ENCODE measurements at places on chromosomes 12 and 14.

DNA sequence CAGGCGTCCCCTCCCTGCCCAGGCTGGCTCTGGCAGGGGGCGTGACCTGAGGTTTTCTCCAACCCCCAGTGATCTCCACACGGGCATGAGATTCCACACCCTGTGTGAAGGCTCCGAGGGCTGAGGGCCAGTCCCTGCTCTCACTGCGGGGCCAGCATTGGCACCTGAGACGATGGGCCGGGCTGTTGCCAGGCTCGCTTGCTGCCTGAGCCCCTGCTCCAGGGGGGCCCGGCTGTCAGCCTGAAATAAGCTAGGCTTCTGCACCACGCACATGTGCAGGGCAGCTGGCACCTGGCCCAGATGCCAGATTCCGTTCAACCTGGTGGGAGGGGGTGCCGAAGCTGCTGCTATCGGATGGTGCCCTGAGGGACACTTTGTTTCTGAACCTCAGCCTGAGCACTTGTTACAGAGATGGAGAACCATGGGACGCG is 196.5 kb upstream of the PRMT8 start:
- H3K36me3 ChIP-seq = no peaks in the 10 kb centered on the region
- DNase-seq = no peak
- H3K4me1 ChIP-seq = no peaks in the 10 kb centered on the region

- peaks cover 55% of the 10 kb centered on the region for H3K27me3 ChIP-seq
- no peaks in the 10 kb centered on the region for H3K4me1 ChIP-seq
- no peak for DNase-seq
- H3K27ac ChIP-seq = no peak overlapping the region
- H3K4me3 ChIP-seq = no peak overlapping the region
Measured at GRCh38 chr14:100568164-100568997, 18.8 kb downstream of the BEGAIN start.

DNA sequence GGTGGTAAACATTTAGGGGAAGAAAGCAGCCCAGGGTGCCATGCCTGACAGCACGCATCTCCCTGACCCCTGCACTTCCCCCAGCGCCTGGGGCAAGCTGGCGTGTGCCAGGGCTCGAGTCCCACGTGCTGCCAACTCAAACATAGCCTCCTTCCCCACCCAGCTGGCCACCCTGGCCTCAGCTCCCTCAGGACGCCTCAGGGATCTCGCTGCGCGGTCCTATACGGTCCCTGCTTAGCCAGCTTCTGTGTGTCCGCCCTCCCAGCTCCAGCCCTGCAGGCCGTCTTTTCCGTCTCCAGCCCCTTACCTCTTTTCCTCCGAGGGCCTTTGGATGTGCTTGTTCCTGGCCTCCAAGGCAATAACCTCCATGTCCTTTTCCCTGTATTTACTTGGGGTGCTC is 71.0 kb downstream of the TESC start:
- H3K4me1 ChIP-seq = peaks cover 6% of the 10 kb centered on the region
- H3K27me3 ChIP-seq = no peaks in the 10 kb centered on the region
- H3K36me3 ChIP-seq = peaks cover 43% of the 10 kb centered on the region
- no peak for DNase-seq
- no peak overlapping the region for H3K27ac ChIP-seq

GRCh38 chr12:20555771-20556170 is 139.4 kb upstream of the SLCO1C1 start:
- DNase-seq = no peak
- H3K4me1 ChIP-seq = no peaks in the 10 kb centered on the region
- no peaks in the 10 kb centered on the region for H3K27me3 ChIP-seq
- no peak overlapping the region for H3K4me3 ChIP-seq
- no peaks in the 10 kb centered on the region for H3K36me3 ChIP-seq
